ENCODE measurements at places on chromosomes 6 and 20.

DNA sequence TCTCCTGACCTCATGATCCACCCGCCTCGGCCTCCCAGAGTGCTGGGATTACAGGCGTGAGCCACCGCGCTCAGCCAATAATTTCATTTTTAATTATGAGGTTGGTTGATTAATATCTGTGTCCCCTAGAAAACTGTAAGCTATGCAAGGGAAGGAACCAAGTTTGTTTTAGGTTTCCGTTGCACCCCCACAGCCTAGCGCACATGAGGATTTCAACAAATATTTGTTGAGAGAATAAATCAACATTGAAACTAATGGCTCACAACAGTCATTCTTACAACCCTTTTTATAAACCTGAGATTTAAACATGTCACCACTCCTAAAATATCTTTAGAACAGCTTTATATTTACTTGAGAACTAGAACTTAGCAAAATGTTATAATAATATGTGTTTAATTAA is 114.0 kb upstream of the CARMIL1 start:
- no peak for DNase-seq

DNA sequence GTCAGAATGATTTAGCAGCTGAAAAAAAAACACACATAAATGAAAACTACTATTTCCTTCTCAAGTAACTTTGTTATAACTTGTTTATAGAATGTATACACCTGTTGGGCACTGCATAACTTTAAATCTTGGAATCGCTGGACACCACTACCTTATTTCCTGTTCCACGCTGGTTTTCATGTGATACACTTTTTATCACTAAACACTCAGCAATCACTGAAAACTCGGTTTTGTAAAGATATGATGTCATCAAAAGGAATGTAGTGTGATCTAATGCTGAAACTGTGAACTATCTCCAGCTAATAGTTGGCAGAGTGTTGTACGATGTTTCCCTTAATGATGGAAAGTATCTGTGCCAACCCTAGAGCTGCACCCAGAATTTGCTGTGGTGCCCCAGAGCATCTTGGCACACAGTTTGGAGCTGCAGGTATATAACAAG is 127.9 kb downstream of the BACH2 start:
- no peak for DNase-seq

DNA sequence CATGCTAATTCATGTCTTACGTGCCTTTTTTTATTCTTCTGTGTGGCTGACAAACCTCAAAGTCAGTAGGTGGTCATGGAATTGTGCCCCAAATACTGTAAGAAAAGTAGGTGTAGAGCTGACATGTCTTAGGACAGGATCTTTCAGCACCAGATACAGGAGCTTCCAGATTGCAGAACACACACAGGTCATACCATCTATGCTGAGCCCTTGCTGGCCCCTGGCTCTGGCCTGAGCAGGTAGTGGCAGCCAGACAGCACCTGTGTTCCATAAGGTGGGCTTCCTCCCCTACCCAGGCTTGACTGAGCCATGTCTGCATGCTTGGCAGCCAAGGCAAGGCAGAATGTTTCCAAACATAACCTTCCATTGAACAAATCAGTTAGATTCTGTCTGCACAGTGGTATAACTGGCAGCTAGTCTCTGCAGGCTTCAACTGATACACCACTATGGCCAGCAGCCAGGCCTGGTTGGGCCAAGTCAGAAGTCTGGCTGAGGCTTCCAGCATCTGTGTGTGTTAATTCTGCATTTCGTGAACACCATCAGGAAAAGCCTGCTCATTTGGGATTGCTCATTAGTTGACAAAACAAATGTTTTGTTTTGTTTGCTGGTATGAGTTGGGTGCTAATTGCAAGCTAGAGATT is 366.5 kb downstream of the FOXA2 start:
- no peak for DNase-seq

- DNase-seq = no peak
Observed at GRCh38 chr6:122035173-122035572, 364.3 kb upstream of the HSF2 start.

DNA sequence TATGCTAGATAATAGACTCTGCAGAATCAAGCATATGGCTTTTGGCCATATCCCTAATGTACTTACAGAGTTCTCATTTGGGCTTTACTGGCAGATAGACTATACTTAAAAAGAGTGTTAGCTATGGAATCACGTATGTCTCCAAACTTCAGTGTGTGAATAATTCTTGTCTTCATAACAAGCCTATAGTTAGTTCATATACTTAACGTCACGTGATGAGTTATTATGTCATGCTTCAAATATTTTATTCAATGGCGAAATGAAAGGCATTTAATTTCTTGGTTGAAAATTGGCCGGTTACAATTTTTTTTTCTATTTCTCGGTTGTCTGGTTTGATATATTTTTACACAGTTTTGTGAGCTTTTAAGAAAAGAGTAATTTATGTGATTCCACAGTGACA is 62.7 kb downstream of the MEI4 start:
- no peak for DNase-seq

DNA sequence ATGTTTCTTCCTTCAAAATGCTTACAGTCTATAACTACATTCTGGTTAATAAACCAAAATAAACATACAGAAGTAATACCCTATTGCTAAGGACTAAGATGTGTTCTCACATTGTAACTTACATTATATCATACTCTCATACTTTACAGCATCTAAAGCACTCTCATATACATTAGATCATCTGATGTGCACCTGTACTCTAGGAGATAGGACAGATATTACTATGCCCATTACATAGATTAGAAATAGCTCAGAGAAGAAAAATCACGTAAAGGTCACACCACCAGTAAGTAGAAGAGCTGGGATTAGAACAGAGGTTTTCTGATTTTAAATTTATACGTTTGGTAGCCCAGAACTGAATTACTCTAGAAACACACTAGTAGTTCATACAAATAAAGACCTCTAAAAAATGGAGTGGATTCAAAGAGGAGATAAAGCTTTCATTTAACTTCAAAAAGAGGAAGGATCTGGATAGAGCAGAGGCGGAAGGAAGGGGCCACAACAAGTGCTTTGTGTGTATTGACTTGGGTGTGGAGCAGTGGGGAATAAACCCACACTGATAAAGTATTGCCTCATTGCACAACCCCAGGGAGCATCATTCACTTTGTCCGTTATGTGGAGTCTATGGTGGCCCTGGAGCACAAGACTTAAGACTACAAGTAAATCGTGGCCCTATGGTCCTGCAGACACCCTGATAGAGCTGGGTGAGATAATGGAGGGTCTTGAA is 30.9 kb downstream of the SLC2A12 start:
- DNase-seq = no peak

- DNase-seq = no peak
Observed at GRCh38 chr6:158816803-158817727, 2.1 kb downstream of the EZR start.

GRCh38 chr6:138897031-138897430 is 91.0 kb downstream of the REPS1 start:
- DNase-seq = no peak

- DNase-seq = no peak
Observed at GRCh38 chr20:23387118-23387443, 25.1 kb downstream of the GZF1 start.

DNA sequence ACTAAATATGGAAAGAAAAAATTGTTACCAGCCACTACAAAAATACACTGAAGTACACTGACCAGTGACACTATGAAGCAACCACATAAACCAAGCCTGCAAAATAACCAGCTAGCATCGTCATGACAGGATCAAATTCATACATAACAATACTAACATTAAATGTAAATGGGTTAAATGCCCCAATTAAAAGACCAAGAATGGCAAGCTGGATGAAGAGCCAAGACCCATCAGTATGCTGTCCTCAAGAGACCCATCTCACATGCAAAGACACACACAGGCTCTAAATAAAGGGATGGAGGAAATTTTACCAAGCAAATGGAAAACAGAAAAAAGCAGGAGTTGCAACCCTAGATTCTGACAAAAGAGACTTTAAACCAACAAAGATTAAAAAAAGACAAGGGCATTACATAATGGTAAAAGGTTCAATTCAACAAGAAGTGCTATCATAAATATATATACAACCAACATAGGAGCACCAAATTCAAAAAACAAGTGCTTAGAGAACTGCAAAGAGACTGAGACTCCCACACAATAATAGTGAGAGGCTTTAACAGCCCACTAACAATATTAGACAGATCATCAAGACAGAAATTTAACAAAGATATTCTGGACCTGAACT is 104.8 kb downstream of the HACE1 start:
- no peak for DNase-seq

- DNase-seq = no peak
Observed at GRCh38 chr6:4472969-4473642, 303.1 kb upstream of the CDYL start.

GRCh38 chr20:42494290-42494689 is 695.4 kb downstream of the PTPRT start:
- no peak for DNase-seq

GRCh38 chr6:159761129-159761872 is 544 bp upstream of the ACAT2 start:
- DNase-seq = no peak

GRCh38 chr6:163999475-164000125 is 585.1 kb downstream of the QKI start:
- no peak for DNase-seq

DNA sequence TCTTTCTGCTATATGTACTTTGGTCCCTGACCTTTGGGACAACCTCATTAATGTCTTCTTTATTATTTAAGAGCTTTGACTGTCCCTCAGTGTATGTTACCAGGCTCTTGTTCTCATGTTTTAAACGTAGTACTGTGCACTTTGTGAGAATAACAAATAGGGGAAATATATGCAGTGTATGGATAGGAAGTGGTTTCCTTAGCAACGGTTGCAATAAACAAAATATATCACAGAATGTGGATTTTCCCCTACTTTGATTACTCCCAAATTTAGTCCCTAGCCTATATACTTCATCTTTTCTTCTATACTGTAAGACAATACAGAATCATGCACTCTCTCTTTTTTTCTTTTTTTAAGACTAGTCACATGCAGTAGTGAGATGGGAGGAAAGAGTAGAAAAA is 123.8 kb upstream of the AKIRIN2 start:
- no peak for DNase-seq

DNA sequence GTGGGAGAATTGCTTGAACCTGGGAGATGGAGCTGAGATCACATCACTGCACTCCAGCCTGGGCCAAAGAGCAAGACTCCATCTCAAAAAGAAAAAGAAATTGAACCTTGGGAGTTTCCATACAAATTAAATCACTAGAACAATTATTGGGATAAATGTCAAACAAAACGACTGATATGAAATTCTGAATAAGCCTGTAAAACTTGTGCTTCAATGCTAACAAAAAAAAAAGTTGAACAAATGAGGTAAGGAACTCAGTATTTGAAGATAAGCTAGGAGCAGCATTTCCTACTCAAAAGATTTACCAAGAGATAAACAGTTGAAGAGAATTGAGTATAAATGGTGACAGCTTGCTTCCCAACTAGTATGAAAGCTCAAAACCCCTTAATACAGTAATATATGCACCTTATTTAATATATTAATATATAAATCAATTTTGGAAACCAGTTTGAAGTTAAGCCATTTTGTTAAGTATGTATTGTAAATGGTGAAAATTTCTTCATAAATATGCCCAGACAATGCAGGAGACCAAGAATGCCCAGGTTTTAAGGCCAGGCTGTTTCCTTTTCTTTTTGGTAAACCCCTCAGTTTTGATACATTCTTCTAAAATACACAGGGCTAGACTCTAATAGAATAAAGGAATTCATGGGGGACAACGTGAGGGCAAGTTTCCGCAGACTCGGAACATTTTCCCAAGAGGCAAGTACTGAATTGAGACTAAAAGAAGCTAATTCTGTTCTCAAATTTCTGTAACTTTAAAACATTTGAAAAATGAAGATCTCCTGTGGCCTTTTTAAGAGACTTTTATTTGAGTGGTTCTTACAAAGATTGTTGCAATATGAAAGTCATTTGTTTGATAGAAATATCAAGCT is 3.9 kb downstream of the ROMO1 start:
- DNase-seq = no peak

DNA sequence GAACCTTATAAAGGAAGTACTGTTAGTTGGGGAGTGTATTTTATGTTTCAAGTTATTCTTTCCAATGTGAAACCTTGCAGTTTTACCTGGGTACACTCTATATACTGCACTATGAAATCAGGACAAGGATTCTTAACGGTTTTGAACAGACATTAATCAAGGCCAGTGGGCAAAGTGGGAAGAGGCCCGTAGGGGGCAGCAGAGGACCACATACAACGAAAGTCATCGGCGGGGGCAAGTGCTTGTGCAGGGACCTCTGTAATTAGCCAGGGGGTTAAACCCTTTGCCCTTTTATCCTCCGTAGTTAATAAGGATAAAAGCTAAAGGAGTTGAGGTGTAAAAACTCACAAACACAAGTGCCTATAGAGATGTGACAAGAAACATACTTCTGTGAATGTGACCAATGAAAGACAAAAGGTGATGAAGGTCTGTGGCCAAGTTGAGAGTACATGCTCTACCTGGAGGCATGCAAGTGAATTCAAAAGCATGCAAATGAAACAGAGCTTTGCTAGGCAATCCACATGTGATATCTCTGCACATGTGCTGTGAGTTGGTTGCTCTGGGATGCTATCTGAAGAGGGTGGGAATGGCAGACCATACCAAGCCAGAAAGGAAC is 392.7 kb upstream of the MAN1A1 start:
- DNase-seq = no peak

GRCh38 chr20:51019656-51020592 is 3.0 kb downstream of the KCNG1 start:
- no peak for DNase-seq

DNA sequence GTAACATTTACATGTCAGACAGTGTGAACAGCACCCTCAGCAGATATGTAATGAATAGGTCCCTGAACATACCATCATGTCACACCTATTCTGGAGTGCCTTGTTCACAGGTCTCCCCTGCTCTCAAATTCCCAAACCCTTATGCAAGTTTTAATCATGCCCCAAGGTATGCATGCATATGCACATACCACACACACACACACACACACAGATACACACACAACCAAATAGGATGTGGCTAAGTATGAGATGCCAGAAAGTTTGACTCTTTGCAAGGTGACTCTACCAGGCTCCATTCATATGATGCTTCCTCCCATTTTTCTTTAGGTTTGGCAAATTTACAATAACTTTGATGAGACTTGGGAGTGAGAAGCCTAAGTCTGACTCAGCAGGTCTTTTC is 243.8 kb upstream of the IRAK1BP1 start:
- no peak for DNase-seq

DNA sequence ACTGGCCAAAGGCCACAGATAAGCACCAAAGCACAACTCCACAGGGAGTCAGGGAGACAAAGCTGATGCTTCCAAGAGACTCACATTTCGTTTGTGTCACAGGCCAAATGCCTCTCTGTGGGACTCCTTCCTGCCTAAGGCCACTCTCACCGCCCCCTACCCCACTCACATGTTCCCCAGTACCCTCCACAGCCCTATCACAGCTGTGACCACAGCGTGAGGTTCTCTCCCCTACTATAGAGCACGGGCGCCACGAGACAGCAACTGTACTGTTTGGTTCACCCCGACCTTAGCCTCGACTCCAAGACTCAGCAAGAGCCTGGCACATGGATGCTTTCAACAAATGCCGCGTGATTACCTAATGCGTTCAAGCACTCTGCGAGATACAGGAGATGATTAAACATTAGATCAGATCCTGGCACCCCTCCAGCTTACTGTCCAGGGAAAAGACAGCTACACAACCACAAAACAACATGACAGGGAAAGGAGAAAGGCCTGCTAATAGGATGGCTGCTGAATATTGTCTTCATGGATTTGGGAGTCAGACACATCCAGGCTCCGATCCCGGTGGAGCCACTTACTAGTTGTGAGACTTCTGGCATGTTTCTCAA is 105.5 kb downstream of the AGPAT4 start:
- DNase-seq = peak; percentile 65

All from NCI-H1417 treated with DMSO at 0.1 percent for 48 hours (cell line).